CD4-positive, alpha-beta T cell treated with Interferon alpha-2 for 1 hour (primary cell): ENCODE measurements at places on chromosomes 2 and 18.

- DNase-seq = no peak
Measured at GRCh38 chr18:12282442-12283039, 25.5 kb upstream of the TUBB6 start.

DNA sequence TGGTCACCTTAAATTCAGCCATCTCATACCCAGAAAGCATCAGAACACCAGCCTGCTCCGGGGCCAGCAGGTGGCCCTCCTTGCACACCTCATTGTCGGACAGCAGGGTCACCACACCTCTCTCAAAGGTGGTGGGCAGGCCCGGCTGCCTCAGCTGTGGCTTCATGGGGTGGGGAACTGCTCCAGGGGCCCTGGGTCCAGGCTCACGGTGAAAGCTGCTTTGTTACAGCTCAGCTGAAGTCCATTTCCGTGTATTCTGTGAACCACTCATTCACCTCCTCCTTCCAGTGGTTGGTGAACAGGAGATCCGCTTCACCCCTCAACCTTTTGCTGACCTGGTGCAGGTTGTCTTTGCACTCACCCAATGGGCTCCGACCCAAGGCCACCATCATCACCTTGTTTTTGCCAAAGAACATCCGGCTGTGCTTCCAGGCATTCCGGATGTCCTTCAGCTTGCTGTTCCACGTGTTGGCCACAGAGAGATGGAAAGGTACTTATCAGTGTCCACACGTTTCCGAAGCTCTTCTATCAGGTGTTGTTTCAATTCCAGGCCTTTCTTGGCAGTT lies 78.6 kb upstream of the LDLRAD4 start:
- no peak for DNase-seq

- no peak for DNase-seq
Measured at GRCh38 chr18:13521418-13521817, 204.9 kb downstream of the FAM210A start.

DNA sequence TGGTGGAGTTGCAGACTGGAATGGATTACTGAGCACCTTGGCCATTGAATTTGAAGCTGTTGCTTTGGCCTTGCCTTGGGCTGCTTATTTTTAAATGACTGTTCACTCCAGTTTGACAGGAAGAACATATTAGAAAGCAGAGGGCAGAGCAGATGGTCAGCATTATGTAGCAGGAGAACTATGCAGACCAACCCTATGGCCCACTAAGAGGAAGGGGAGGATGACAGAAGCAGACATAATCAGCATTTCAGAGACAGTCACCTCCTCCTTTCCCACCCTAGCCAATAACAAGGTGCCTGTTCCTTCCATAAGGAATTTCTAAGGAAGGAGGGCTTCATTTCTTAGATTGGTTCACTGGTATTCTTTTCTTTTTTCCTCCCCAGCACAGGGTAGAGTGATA lies 2.4 kb downstream of the CHRNA1 start:
- DNase-seq = no peak

- DNase-seq = no peak
Measured at GRCh38 chr18:14940735-14941134, 192.8 kb downstream of the ANKRD30B start.

DNA sequence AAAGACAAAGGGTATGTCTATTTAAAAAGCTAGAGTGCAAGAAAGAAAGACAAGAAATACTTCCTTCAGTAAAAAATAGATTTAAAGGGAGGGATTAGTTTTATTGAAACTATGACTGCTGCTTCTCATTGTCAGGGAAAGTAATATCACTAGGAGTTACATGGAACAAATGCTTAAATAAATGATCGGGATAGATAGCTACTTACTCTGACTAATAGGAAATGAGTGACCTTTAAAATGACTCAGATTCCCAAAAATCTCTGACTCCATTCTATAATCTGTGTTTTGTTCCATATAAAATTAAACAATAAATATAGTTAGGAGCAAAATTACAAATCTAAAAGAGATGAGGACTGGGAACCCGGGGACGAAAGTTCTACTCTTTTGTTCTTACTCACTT lies 669.3 kb downstream of the NR4A2 start:
- no peak for DNase-seq

DNA sequence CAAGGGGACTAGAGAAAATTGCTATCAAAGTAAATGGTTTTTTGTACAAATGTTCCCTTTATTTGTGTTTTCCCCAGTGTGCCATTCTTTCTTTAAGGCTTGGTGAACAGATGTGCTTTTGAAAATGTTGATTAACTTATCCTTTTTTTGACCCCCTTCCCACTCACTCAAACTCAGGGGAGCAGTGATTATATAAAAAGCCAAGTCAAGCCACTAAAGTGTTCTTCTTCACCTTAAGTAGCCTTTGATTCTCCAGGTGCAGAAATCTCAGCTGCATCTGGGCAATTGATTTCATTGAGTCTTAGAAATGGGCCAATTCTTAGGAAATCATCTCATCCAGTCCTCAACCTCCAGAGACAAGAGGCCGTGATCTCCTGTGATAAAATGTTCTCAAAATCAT lies 107.6 kb downstream of the NRP2 start:
- no peak for DNase-seq

DNA sequence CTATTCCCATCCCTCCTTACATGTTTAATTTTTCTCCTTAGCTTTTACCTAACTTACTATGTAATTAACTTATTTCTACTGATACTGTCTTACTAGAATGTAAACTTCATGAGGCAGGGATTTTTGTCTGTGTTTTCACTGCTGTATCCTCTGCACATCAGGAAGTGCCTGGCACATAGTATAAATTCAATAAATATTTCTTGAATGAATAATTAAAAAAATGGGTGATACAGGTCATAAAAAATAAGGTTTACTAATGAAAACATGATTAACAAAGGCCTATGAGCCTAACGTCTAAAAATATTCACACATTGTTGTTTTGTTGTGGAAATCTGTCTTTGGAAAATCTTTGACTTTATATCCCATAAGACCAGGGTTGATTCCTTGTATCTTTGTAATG lies 4.5 kb downstream of the RBKS start:
- no peak for DNase-seq

DNA sequence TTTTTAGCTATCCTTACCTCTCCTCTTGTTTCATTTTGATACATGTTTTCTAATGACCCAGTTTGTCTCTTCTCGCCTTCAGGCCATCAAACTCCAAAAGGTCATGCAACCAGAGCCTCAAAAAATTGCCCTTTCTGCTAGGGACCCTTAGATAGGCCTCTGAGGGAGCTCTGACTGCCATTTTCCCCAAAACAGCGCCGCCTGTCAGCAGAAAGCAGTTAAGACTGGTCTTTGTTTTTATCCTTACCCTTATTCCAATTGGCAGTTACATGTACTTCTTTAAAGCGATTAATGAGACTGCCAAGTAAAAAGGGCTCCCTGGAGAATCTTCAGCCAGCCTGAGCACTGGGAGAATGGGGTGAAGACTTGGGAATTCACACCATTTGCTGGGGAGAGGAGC lies 55.1 kb upstream of the RIT2 start:
- no peak for DNase-seq

GRCh38 chr2:43318791-43319190 lies 92.4 kb upstream of the ZFP36L2 start:
- no peak for DNase-seq

GRCh38 chr2:11597538-11598225 lies 63.8 kb downstream of the GREB1 start:
- no peak for DNase-seq

GRCh38 chr2:110659248-110659647 lies 18.6 kb downstream of the BUB1 start:
- DNase-seq = no peak

DNA sequence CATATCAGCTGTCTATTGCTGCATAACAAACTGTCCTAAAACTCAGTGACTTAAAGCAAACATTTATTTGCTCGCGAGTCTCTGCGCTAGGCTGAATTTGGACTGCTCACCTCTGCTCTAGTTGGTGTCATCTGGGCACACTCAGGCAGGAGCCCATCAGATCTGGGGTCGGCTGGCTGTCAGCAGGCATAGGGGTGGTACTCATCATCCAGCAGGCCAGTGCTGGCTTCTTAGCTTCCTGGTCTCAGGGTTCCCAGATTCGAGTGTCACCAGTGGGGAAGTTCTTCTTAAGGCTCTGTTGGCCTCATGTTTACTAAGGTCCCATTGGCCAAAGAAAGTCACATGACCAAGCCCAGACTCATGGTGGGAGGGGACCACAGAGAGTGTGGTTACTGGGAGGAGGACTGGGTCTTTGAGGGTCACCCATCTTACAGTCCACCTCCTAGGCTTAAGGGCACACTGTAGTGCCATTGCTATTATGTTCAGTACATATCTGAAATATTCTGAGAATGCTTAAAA lies 71.6 kb upstream of the ATG16L1 start:
- no peak for DNase-seq

GRCh38 chr18:7871560-7872456 lies 304.7 kb downstream of the PTPRM start:
- no peak for DNase-seq

DNA sequence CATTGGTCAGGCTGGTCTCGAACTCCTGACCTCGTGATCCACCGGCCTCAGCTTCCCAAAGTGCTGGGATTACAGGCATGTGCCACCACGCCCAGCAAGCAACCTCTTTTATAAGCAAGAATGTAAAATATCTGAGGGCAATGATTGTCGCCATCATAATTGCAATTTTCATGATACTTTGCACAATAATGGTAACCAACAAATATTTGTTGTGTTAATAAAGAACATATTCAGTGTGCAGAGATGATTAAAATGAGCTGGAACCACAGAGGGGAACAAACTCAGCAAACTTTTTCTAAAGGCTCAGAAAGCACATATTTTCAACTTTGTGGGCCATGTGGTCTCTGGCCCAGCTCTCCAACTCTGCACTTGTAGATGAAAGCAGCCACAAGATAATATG lies 115.2 kb upstream of the SIX2 start:
- no peak for DNase-seq

DNA sequence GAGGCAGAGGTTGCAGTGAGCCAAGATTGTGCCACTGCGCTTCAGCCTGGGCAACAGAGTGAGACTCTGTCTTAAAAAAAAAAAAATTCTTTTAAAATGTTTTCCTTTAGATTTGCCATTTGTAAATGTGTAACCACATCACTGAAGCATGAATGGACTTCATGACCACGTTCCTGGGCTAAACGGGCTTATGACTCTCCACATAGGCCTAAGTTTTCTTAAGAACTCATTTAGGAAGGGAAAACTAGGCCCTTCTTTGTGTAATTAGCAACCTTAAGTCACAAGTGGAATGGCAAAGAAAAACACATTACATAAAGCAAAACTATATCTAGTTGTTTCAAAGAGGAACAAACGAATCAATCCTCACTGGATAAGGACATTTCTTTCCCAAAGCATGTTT lies 99.5 kb downstream of the MEIS1 start:
- DNase-seq = no peak

GRCh38 chr2:231665245-231666170 lies 42.8 kb upstream of the PTMA start:
- DNase-seq = no peak

- DNase-seq = no peak
Measured at GRCh38 chr18:23995180-23995579, 19.4 kb upstream of the TTC39C start.
